Mesothelial cell of epicardium (in vitro differentiated cells): ENCODE measurements at places on chromosomes 11 and 22.

DNA sequence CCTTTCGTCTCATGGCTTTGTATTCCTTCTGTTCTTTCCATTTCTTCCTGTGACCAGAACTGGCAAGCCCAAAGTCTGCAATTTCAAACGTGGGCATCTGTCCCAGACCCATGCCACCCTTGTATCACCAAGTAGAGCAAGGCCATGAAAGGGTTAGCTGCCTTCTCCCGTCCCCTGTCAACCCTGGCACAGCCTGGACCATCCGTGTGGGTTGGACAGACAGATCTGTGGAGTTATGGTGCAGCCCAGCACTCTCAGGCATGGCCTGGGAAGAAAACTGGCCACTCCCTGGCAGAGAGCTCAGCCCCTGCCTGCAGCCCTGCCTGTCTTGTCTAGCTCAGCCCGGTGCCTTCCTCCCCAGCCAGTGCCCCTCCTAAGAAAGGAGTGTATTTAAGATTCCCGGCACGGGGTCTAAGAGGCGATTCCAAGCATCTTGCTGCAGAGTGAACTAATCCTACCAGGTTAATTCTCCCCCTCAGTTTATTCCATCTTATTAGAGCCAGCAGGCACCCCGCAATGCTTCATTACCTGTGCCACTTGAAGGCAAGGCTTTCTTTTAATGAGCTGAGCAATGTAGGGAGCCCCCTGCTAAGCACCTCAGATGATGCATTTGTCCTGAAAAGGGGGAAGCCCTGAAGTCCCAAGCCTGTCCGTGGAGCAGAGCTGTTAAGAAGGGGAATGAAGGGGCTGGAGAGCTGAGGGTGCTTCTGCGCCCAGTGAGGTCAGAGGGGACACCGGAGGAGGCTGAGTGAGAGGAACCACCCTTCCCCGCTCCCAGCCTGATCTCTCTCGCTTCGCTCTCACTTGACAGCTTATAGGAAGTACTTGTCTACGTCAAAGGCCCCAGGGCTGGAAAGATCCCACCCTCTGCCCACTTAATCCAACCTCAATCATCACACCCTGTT lies 130.6 kb downstream of the SPATA19 start:
- DNase-seq: no peak

- DNase-seq: no peak
Measured at GRCh38 chr22:48650323-48651035, 1177.2 kb downstream of the BRD1 start.

- DNase-seq: no peak
Measured at GRCh38 chr11:45106440-45106839, 40.0 kb upstream of the PRDM11 start.

- no peak for DNase-seq
Measured at GRCh38 chr22:46180370-46181137, 30.2 kb downstream of the PPARA start.

- no peak for DNase-seq
Measured at GRCh38 chr11:97610854-97611253, 1221.0 kb downstream of the JRKL start.

DNA sequence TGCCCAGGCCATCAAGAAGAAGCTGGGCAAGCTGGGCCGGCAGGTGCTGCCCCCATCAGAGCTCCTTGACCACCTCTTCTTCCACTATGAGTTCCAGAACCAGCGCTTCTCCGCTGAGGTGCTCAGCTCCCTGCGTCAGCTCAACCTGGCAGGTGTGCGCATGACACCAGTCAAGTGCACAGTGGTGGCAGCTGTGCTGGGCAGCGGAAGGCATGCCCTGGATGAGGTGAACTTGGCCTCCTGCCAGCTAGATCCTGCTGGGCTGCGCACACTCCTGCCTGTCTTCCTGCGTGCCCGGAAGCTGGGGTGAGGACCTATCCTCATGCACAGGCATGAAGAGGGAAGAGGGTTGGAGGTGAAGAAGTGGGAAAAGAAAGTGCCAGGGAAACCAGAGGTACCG lies 5.3 kb upstream of the NHERF4 start:
- no peak for DNase-seq

DNA sequence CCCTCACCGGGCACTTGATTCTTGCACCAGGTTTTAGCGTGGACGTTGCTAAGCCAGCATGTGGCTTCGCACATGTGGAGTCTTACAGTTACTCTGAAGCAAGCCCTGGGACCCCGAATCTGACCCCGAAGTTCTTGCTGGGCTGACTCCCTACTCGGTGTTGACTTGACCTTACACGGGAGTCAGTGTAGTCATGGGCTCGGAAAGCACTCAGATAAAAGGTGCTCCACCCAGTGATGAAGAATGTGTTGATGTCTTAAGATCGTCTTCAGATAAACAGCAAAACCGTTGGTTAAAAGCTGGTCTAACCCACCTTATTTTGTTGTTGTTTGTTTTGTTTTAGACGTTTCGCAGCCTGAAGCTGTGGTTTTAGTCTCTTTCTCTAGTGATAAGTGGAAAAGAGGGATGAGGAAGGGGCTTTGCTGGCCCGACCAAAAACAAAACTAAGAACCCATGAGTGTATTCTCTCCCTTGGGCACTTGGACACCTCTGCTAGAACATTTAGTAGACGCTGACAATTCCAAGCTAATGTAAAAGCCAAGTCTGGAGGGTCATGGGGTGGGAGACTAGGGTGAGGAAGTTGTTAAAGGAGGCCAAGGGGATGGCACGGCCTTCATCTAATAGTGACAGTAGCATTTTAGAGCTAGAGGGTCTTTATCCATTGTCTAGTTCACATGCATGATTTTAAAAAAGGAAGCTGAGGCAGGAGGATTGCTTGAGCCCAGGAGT lies 69.9 kb downstream of the BCR start:
- no peak for DNase-seq
